PC-3 (cell line): ENCODE measurements at places on chromosomes 2 and 18. TPM values are rescaled to one million over a fixed set of nuclear protein-coding genes. Genes with fewer than 3 reads are reported as not detected.

Gene DSG4
- total RNA-seq = 0.04 TPM in 1 of 2 replicates, not detected in the other

Gene DTNA
- 7.8 and 11.6 TPM in 2 replicates for total RNA-seq

Gene OTOS
- total RNA-seq = not detected in 2 replicates

Gene C18orf54
- total RNA-seq = 5.1 and 10.5 TPM in 2 replicates

Gene SFXN5
- total RNA-seq = 22.0 and 30.7 TPM in 2 replicates

Gene MRPL19
- 81.1 and 85.9 TPM in 2 replicates for total RNA-seq

Gene ICOS
- not detected in 2 replicates for total RNA-seq

DNA sequence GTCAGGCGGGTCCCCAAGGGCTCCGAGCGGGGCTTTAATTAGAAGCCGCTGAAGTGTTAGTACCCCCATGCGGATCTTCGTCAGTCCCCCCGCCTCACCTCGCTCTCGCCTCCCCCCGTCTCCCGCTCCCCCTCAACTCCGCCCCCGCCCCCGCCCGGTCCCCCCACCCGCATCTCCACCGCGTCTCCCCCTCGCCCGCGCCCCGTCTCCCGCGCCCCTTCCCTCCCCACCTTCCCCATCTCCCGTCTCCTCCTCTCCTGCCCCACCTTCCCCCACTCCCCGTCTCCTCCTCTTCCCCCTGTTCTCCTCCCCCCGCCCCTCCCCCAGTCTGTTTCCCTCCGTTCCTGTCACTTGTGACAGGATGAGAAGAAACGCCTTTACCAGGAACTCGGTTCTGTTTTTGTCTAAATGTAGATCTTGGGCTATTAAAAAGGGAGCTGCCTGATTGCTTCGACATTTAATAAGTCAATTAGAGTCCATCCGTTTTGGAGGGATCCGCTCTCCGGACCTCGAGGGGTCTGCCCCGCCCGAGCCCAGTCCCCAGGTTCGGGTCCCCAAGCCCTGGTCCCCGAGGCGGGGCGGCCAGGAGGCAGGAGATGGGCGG is 969 bp upstream of the ALKAL2 start:
- peaks cover 17% of the 10 kb centered on the region for H3K27me3 ChIP-seq

DNA sequence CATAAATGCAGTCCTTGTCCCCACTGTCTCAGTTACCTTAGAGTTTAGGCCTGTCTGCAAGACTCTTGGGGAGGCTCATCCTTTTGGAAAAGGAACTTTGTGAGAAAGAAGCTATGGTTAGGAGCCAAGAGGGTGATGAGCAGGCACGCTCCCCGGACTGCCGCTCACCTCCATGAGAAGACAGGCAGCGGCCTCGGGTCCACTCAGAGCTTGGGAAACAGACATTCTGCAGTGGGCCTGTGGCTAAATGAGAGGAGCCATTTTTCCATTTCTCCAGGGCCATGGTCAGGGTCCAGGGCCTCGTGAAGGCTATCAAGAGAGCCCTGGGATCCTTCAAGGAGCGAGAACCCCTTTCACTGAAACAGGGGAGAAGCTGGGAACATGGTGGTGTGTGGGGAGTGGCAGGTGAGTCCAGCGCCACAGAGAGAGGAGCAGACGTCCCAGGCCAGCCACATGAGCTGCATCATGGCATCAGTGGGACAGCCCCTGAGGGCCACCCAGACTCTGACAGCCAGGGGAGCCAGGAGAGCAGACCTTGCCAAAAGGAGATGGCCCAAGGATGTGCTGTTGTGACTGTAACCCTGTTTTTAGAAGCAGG is 4.0 kb upstream of the TEX51 start:
- no peak for DNase-seq
- H3K4me1 ChIP-seq = no peaks in the 10 kb centered on the region
- no peak overlapping the region for H3K4me3 ChIP-seq
- H3K27ac ChIP-seq = no peak overlapping the region
- H3K36me3 ChIP-seq = no peaks in the 10 kb centered on the region

- H3K27me3 ChIP-seq = peaks cover 80% of the 10 kb centered on the region
- DNase-seq = no peak
- no peaks in the 10 kb centered on the region for H3K36me3 ChIP-seq
- H3K4me3 ChIP-seq = no peak overlapping the region
Measured at GRCh38 chr18:24603151-24603550, 142.7 kb downstream of the HRH4 start.

- no peak overlapping the region for H3K4me3 ChIP-seq
- no peaks in the 10 kb centered on the region for H3K36me3 ChIP-seq
- no peak for DNase-seq
Measured at GRCh38 chr2:212237350-212238095, 301.1 kb downstream of the ERBB4 start.

DNA sequence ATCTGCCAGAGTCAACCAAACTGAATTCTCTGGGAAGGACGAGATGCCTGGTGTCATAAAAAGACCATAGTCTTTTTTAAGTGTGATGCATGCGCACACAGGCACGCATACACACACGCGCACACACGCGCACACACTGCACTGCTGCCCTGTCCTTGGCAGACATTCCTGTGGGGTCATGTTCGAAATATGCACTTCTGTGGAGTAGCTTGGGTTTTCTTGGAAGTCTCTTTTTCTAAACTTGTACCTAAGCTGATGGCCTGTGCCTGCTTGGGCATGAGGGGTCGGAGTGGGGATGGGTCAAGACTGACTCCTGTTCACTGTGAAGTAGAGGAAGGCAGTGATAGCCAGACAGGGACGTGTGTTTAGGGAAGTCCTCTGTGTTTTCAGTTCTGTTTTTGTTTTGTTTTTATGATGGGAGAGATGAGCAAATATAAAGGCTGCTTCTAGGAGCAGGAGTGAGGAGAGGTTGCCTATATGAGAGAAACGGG is 4.0 kb upstream of the RMC1 start:
- H3K27ac ChIP-seq = no peak overlapping the region
- H3K4me3 ChIP-seq = no peak overlapping the region
- no peaks in the 10 kb centered on the region for H3K27me3 ChIP-seq
- H3K4me1 ChIP-seq = peaks cover 26% of the 10 kb centered on the region
- no peak for DNase-seq

DNA sequence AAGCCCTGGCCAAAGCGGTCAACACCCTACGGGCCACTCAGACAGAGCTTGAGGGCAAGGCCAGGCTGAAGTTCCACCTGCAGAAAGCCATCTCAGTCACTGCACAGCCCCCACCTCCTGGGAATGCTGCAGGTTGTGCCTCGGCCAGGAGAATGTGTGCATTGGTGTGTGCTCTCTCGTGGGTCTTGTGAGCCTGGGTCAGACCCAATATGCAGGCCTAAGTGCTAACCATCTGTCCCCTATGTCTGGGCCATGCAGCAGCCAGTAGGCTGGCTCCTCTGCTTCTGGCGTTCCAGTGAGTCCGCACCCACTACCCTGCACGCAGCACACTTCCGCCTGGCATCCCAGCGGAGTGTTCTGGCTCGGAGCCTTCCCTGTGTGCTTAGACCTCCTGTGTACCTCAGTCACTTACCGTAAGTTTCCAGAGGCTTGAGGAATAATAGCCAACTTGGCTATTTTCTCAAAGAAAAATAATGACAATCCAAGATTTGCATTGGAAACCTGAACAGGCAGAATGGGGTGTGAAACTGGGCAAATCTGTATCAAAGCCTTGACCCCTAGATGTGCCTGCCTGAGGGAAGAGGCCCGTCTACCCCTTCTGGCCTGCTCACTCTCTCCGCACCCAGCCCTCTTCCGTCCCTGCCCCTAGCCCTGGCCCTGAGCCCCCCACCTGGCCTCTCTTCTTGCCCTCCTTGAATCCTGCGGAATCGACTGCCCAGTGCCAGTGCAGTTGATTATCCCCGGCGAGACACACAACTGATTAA is 7.2 kb downstream of the SIX3 start:
- H3K4me1 ChIP-seq = no peaks in the 10 kb centered on the region
- H3K4me3 ChIP-seq = no peak overlapping the region
- H3K27me3 ChIP-seq = no peaks in the 10 kb centered on the region
- no peak for DNase-seq

GRCh38 chr2:108403494-108403893 is 25.7 kb downstream of the SULT1C4 start:
- H3K4me1 ChIP-seq = no peaks in the 10 kb centered on the region
- H3K27me3 ChIP-seq = no peaks in the 10 kb centered on the region
- no peaks in the 10 kb centered on the region for H3K36me3 ChIP-seq
- H3K27ac ChIP-seq = no peak overlapping the region
- no peak overlapping the region for H3K4me3 ChIP-seq

GRCh38 chr2:8527031-8527430 is 154.8 kb upstream of the ID2 start:
- H3K36me3 ChIP-seq = no peaks in the 10 kb centered on the region
- H3K27ac ChIP-seq = no peak overlapping the region
- DNase-seq = no peak
